ENCODE measurements at places on chromosomes 2 and 18.
A peak's percentile ranks its signal among the peaks of the same experiment; 100 is the strongest.

DNA sequence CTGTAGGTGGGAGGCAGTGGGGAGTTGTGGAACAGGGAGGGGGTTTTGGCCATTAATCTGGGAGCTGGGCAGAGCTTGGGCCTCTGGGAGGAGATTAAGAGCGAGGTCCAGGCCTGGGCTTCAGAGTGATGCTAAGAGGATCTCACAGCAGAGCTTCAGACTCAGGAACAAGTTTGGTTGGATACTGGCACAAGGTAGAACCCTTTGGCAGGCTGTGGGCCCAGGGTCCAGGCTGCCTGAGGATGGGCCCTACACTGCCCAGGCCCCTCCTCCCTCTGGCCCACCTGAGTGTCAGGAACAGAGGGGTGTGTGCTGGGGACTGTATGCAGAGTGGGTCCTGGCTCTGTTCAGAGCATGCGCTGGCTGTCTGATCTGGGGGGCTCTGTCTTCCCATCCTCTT, 334.9 kb downstream of the CYP26B1 start:
- no peak for DNase-seq

GRCh38 chr2:233079473-233079877, 19.3 kb downstream of the INPP5D start:
- DNase-seq, result no peak

DNA sequence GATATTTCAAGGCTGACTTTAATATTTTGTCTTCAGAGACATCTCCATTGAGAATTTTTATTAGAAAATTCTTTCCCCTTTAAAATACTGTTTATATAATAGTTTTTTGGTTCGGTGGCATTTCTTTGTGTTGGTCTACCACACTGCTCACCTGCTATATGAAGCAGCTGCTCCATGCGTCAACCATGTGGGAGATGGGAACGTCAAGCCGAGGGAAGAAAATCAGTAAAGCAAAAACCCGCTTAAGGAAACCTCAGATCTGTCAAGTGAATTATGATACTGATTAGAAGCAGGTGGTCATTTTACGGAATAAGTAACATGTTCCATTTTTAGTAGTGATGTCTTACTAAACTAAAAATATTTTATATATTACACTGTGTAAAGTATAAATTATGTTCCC, 5.6 kb upstream of the TMEM17 start:
- DNase-seq, result no peak

- DNase-seq, result no peak
Observed at GRCh38 chr2:26074676-26075075, 40.8 kb downstream of the RAB10 start.

GRCh38 chr2:27520316-27520715, 23.7 kb downstream of the GCKR start:
- DNase-seq, result no peak

DNA sequence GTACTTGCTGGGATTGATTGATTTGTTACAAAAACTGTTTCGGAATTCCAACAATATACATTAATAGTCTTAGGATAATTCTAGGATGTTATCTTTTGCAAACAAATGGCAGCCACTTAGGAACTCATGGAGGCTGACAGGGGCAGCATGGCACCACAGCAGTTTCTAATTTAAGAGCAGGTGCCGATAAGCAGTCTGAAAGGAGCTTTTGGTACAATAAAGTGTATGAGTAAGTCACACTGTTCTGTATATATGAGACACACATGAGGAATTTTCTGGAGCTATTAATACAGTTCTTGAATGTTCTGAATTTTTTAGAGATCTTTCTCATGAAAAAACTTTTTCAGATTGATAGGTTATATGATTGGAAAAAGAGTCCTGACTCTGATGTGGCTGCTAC, 52.2 kb downstream of the EIF5B start:
- no peak for DNase-seq

- no peak for DNase-seq
Observed at GRCh38 chr18:5510135-5510846, 33.5 kb downstream of the EPB41L3 start.

- DNase-seq, result no peak
Observed at GRCh38 chr18:42508683-42509296, 553.8 kb downstream of the PIK3C3 start.

- DNase-seq, result no peak
Observed at GRCh38 chr2:240873805-240874714, 5.4 kb downstream of the AGXT start.

DNA sequence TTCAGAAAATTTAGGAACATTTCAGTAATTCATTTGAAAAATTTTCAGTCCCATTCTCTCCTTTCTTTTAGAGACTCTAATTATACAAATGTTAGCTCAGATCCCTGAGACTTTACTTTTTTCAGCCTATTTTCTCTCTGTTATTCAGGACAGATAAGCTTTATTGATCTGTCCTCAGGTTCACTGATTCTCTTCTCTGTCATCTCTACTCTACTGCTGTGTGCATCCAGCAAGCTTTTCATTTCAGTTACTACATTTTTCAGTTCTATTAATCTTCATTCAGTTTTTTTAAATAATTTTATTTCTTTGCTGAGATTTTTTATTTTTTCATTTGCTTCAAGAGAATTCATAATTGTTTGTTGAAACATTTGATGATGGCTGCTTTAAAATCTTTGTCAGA, 22.1 kb upstream of the PIK3C3 start:
- no peak for DNase-seq

DNA sequence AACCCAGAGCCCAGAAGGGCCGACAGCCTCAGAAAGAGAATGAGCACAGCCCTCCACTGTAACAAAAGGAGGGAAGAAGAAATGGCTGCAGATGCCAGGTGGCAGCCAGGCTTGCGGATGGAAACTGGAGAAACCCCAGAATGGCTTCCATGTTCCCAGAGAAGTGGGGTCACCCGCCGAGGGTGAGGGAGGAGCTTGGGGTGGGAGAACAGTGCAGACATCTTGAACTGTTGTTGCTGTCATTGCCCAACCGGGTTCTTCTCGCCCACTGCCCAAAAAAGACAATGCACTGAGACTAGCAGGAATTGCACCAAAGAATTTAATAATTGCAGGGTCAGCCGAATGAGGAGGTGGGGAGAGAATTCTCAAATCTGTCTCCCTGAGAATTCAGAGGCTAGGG, 223.2 kb upstream of the RAB6C start:
- no peak for DNase-seq

DNA sequence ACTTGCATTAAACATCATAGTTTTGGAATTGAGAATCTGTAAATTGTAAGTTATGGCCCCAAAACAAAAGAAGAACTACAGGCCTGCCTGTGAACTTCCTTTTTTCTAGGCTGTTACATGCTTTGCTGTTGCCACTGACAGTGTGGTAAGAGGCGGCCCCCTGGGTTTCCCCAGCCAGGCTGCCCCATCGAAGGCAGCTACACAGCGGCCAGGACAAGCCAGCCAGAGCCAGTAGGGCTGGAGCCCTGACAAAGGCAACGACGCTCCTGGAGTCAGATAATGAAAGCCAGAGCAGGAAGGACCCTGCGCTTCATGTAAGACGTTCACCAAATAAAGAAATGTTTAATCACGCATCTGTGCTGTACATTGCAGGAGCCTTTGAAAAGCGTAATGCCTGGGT, 55.0 kb downstream of the ANKRD44 start:
- peak; percentile 49 for DNase-seq

GRCh38 chr18:52363861-52364260, 23.9 kb downstream of the DCC start:
- no peak for DNase-seq

- DNase-seq, result no peak
Observed at GRCh38 chr18:63676526-63677323, 15.0 kb upstream of the SERPINB3 start.

- DNase-seq, result no peak
Observed at GRCh38 chr2:128410035-128410757, 91.5 kb upstream of the HS6ST1 start.
